ENCODE measurements at places on chromosomes 2 and 18. TPM values are rescaled to one million over a fixed set of nuclear protein-coding genes. Genes with fewer than 3 reads are reported as not detected.

GRCh38 chr2:73972846-73973245 lies 11.9 kb upstream of the TET3 start:
- DNase-seq: no peak

Gene PJVK
- 7.3 TPM for total RNA-seq

Gene DES
- 54.4 TPM for total RNA-seq

Gene MATN3
- 2.3 TPM for total RNA-seq

Gene ONECUT2
- under 0.01 TPM for total RNA-seq
